Astrocyte of the cerebellum (primary cell): ENCODE measurements at places on chromosomes 13 and 19.

DNA sequence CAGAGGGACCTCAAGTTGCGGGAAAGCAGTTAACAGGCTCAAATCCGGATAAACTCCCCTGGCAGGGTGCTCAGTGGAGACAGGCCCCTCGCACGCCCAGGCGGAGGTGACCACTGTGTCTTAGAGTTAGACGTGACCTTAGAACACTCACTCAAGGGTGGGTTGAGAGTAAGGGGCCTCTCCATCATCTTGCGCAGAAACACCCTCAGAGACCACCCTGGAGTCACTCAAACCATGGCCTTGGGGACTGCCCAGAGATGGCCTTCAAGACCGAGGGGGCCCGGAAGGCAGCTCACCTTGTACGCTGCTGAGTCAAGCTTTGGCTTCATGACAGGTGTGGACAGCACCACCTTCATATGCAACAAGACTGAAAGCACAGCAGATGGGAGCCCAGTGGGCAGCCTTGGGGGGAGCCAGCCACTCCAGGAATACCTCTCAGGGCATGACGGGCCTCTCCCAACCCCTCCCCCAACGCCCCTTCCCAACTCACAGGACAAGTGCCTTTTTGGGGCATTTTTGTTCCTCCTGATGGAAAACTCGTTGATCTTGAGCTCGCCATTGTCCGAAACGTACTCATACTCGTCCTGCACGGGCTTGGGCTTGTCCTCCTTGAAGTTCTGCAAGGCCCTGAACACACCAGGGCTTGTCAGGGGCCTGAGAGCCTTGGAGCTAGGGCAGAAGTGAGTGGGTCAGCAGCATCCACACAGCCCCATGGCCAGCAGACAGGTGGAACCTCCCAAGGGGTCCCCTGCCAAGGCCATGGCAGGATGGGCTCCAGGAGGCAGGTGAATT is 229.2 kb downstream of the TUBA3C start:
- DNase-seq: no peak

GRCh38 chr13:51041126-51041525 is 69.9 kb downstream of the C13orf42 start:
- no peak for DNase-seq

DNA sequence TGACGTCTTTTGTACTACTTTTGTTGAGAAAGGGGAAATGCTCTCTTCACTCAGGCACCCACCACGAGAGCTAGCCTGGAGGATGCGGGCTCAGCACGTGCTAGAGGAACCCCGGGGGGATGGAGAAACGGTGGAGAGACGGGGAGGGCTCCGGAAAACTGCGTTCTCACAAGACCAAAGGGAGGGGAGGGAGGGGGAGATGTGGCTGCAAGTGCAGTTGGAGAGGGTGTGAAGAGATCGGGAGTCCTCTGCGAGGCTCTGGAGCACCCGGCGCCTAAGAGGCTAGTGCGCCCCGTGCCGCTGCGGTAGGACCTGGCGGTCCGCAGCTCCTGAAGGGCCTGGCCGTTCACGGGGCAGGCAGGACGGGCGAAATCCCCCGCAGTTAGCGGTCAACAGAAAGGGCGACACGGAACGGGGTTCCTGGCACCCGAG is 43.4 kb upstream of the XPO4 start:
- DNase-seq: no peak

DNA sequence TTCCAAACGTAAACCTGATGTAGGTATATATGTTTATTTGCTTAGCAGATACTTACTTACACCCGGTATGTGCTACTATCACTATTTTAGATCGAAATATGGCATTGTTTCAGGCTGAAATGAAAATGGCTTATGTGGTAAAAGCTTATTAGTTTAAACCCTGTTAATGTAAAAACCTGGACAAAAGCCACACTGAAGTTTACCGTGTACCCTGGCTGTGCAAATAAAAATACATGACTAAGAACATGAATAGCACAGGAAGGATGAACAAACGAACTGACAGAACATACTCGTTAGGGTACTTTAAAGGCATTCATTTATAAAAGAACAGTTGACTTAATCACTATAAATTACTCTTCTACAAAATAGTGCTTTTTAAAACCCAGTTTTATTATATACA is 6.6 kb downstream of the CLDN10 start:
- DNase-seq: no peak

- no peak for DNase-seq
Observed at GRCh38 chr13:96783511-96783910, 210.8 kb downstream of the OXGR1 start.

- DNase-seq: no peak
Observed at GRCh38 chr19:11210656-11210928, 13.2 kb upstream of the KANK2 start.

DNA sequence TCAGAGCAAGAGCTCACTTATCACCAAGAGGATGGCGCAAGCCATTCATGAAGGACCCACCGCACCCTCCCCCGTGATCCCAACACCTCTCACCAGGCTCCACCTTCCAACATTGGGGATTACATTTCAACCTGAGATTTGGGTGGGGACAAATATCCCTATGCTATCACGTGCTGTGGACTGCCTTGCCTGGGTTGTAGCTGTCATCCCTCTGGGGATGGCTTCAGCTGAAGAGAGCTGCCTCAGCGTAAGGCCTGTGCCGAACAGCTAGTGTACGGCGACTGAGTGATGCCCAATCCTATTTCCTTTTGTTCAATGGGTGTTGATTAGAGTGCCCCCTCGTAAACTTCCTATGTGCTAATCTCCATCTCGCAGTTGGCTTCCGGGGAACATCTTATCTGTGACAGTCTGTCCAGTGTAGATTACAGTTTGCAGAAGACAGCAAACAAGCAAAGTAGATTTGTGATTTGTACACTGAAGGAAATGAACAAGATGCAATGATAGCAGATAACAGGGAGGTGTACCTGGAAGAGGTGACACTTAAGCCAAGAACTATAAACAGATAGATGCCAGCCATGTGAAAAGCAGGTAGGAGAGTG is 11.8 kb upstream of the RCBTB1 start:
- DNase-seq: no peak

GRCh38 chr13:73075546-73075945 is 16.7 kb downstream of the KLF5 start:
- DNase-seq: no peak

- DNase-seq: no peak
Observed at GRCh38 chr13:80109303-80109702, 231.6 kb downstream of the SPRY2 start.

- DNase-seq: peak; percentile 67
Observed at GRCh38 chr19:45632468-45633196, 6.6 kb downstream of the EML2 start.

- no peak for DNase-seq
Observed at GRCh38 chr19:49921871-49922795, 6.9 kb upstream of the ATF5 start.

DNA sequence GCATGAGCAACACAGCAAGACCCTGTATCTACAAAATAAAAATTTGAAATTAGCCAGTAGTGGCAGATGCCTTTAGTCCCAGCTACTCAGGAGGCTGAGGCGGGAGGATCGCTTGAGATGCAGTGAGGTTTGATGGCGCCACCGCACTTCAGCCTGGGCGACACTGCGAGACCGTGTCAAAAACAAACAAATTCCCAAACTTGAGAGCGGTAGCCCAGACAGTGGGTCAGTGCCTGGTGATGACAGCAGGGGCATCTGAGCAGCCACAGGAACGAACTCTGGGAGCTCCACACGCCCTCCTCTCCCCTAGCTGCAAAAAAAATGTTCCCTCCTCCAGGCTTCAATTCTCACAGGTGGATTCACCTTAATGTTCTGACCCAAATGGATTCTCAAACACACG is 14.1 kb downstream of the ZNF490 start:
- no peak for DNase-seq

DNA sequence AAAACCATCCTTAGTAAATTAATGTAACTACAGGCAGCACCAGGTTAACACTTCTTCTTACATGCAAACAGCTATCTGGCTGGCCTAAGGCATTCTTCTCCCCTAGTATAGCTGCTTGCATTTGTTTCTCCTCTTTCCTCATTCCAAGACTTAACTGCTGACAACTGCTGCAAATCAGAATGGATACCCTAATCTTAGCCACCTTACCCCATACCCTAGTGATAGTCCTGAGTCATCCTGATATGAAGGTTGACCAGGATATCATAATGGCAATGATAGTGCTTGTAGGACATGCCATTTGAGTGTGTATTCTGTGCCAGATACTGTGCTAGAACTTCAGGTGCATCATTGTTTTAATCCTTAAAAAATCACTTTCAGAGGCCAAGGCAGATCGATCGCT is 138.2 kb upstream of the MAB21L1 start:
- DNase-seq: no peak

DNA sequence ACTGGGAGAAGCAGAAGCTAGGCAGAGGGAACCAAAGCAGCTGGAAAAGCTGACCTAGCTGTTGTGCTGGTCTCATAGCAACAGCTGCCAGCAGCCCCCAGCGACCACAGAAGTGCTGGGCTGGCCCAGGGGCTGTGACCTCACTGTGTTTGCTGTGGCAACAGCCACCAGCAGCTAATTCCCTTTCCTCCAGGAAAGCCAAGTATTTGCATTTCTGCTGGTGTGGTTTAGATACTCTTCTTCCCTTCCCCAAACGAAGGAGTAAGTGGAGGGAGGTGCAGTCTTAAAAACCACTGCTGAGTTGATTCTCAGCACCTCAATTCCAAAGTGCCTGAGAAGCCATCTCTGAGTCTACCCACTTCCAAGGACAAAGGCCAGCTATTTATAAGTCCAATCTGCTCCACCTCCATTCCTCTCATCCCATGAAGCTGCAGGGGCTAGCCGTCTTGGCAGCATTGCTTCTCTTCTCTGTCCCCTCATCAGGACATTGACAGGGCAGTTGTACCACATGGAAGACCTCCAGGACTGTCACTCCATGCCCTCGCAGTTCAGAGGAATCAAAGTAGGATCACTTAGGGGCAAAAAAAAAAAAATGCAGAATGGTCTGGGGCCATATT is 11.5 kb upstream of the CCDC97 start:
- DNase-seq: peak; percentile 82

GRCh38 chr19:44723952-44724319 is 24.6 kb upstream of the BCL3 start:
- DNase-seq: peak; percentile 52

GRCh38 chr19:36748431-36749275 is 24.0 kb downstream of the ZNF850 start:
- no peak for DNase-seq

DNA sequence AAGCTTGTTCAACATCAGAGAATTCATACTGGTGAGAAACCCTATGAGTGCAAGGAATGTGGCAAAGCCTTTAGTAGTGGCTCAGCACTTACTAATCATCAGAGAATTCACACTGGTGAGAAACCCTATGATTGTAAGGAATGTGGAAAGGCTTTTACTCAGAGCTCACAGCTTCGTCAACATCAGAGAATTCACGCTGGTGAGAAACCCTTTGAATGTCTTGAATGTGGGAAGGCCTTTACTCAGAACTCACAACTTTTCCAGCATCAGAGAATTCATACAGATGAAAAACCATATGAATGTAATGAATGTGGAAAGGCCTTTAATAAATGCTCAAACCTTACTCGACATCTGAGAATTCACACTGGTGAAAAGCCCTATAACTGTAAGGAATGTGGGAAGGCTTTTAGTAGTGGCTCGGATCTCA is 25.2 kb downstream of the ZNF383 start:
- no peak for DNase-seq

DNA sequence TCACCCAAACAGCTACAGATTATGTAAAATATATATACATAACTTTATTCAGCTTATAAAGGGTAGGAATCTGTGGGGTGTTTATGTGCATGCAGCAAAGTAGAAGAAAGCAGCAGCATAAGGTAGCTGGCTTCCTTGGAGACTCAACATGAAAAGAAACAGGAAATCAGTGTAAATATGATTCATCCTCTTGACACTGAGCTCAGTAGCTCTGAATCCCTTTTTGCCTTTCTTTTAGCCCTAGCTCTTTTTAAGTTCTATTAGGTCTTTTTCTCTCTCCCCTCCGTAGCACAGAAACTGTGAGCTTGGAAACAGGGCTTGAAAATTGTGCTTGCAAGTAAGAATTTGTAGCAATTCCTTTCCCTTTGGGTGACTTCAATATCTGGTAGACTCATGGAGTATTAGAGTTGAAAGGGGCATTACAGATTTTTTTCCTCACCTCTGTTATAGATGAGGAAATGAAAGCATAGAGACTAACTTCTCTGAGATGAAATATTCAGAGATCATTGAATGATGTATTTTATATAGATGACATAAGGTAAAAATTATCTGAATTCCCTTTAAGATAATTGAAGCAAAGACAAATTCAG is 314.4 kb downstream of the PCDH9 start:
- DNase-seq: no peak

GRCh38 chr13:90099847-90100246 is 1247.6 kb upstream of the MIR17HG start:
- no peak for DNase-seq

GRCh38 chr13:62747629-62748028 is 1332.0 kb upstream of the PCDH20 start:
- DNase-seq: no peak

DNA sequence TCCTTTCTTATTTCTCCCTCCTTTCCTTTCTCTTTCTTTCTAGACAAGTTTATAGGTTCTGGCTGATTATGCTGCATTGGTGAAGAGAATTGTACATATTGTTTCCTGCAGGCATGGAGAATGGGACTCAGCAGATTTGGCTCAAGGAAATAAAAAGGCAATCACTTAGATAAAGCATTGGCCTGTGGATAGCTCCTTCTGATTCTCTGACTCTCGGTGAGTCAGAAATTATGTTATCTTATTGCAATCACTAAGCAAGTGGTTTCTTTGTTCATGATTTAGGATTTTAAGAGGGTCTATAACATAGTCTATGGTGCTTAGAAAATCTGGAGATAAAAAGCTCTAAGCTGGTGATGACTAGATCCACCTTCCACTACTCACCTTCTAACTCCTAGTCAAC is 54.0 kb upstream of the POSTN start:
- DNase-seq: no peak

DNA sequence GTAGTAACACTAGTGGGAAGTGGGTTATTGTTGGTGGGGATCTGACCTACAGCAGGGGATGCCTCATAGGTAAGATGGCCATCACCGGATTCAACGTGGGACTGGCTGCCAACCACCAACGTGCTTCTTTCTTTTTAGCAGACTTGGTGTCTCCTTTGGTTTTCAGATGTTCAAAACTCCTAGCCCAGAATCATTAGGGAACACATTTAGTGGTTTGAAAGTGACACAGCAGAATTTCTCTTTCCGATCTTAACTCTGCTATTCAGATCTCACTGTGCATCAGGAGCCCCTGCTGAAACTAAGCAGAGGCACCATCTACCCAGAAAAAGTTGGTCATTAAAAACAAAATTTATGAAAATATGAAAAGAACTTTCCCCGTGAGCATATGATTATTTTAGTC is 36.7 kb upstream of the PCDH8 start:
- no peak for DNase-seq

GRCh38 chr19:14346279-14346678 is 35.0 kb upstream of the ADGRE5 start:
- DNase-seq: no peak

DNA sequence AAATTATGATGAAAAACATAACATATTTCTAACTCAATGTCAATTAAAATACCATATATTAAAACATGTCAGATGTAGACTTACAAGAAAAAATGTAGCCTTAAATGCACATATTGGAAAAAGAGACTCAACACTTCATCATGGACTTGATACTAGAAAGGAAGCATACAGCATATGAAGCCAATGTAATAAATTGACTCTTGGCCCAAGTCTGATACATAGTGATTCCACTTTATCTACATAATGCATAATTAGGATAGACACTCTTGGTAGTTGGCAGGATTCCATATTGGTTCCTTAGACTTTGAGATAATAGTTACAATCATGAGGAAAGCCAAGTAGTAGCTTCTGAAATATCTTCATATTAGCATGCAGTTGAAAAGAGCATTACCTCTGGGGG is 1067.0 kb downstream of the PCDH17 start:
- DNase-seq: no peak
